ENCODE measurements at places on chromosomes 3 and 15.

GRCh38 chr3:8712908-8713255, 20.7 kb upstream of the CAV3 start:
- no peak for DNase-seq

DNA sequence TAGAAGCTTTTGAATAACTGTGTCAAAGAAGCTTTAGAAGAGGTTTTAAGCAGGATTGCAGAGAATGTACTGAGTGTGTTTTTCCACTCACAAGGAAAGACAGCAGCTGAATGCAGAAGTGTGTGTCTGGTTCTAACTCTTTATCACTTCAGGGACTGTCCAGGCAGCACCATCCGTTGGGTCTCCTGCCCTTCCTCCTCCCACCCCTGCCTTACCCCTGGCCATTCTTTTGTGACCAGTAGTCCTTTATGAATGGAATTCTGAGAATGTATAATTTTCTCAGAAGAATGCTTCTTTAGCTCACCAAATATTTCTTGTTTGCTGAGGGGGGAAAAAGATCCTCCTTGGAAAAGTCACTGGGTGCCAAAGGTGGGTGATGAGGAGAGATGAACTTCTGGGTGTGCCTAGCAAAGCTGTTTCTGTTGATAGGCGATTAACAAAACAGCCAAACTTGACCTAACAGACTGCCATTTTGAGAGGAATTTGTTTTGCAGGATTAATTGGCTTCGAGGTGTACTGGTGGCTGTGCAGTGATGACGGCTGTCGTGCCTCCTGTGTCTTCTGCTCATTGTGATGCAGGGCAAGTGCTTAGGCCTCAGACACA, 70.9 kb downstream of the IGF1R start:
- DNase-seq: no peak

GRCh38 chr3:48463703-48464102, 17.2 kb downstream of the ATRIP start:
- no peak for DNase-seq

DNA sequence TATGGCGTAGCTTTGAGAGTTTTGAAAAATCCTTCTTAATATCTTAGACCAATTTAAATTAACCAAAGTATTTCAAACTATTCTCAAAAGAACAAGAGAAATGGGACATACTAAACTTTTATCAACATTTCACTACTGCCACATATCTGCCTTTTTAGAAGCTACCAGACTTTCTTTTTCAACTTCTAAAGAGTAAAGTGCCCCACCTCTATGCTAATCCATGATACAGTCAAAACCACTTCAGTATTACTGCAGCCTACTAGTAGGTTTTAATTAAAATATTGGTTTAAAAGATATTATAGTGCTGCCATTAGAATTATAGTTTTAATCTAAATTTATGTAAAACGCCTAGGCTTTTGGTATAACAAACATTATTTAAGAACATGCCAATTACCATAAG, 15.1 kb downstream of the HERC1 start:
- DNase-seq: no peak

DNA sequence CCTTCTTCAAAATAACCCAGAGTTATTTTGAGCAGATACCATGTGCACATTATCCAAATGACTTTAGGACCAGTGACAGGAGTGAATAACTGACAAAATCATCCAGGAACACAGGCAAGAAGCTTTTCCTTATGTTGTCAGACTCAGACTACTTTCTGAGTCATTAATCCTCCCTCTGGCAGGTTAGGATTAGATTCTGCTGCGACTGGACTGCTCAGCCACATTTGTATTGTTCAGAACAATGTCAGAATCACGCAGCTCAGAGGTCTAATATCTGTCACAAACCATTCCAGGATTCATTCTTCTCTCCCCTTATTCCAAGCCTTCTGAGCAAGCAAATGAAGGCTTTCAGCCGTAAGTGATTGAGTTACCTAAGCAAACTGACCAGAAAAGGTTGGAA, 34.8 kb upstream of the FAM174B start:
- no peak for DNase-seq

DNA sequence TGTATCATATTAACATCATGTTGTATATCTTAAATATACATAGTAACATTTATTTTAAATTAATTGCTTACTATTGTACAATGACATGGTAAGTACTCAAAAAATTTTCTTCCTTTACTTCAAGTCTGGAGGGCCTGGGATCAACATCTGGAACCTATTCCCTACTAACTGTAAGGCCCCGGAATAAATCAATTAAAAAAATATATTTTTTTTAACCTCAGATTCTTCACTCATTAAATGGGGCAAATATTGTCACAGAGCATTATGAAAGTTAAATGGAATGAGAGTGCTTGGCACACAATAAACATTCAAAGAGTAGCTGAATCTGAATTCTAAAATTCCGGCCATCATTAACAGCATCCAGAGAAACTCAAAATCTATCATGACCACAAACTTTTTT, 16.5 kb downstream of the GSK3B start:
- no peak for DNase-seq

GRCh38 chr3:169460035-169460434, 203.5 kb downstream of the MECOM start:
- no peak for DNase-seq

DNA sequence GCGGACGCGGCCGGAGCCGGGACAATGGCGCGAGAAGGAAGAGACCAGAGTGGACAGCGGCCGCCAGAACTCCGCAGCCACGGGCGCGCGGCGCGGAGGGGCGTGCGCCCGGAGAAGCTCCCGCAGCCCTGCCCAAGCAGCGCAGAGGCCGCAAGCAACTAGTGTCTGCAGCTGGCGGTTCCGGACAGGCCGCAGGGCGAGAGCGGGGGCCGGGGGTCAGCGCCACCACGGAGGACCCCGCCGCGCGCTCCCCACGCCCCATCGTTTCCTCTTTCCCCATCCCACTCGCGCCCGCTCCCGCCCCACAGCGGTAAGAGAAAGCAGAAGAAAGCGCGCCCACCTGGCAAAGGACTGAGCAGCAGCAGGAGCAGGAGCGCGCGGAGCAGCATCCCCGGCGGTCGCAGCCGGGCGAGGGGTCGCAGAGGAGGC, 440 bp downstream of the PRTG start:
- DNase-seq: no peak

- DNase-seq: no peak
These were observed 63.0 kb upstream of the ACP3 start for GRCh38 chr3:132254076-132254755.

GRCh38 chr3:155313300-155313699, 19.8 kb upstream of the STRIT1 start:
- no peak for DNase-seq

GRCh38 chr15:68935400-68935937, 5.1 kb downstream of the SPESP1 start:
- DNase-seq: no peak

GRCh38 chr3:46947981-46948791, 28.4 kb downstream of the CCDC12 start:
- peak; percentile 16 for DNase-seq

DNA sequence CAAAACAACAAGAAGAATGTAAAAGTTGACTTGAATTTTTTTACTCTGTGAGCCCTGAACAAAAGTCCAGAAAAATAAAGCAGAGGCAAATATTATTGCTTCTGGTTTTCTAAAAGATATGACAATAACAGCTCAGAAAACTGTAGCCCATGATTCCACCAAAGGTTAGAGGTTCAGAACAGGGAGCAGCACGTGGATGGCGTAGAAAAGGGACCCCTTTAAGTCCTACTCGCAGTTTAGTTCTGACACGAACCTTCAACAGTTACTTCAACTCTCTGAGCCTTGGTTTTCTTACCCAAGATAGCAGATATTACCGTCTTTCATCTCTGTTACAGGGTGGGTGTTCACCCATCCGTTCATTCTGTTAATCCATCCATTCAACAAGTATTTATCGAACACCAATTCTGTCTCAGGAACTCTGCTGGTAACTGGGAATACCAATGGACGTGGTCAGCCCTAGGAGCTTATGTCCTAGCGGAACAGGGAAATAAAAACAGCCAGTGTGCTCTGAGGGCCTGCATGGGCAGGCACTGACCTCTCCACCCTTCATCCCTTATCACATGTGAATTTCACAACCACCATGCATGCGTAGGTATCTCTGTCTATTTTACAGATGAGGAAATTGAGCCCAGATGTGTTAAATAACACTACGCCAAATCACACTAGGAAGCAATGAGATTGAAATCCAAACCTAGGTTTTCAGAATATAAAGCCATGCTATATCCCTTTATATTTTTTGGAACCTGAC, 274.2 kb upstream of the ICE2 start:
- DNase-seq: no peak

Data from stimulated activated CD4-positive, alpha-beta T cell treated with anti-CD3 and anti-CD28 coated beads, Interleukin-15, amount 100 ng/mL, for 1 hour (primary cell).